IPS-NIHi11 (cell line): ENCODE measurements at places on chromosomes 1 and 21.

DNA sequence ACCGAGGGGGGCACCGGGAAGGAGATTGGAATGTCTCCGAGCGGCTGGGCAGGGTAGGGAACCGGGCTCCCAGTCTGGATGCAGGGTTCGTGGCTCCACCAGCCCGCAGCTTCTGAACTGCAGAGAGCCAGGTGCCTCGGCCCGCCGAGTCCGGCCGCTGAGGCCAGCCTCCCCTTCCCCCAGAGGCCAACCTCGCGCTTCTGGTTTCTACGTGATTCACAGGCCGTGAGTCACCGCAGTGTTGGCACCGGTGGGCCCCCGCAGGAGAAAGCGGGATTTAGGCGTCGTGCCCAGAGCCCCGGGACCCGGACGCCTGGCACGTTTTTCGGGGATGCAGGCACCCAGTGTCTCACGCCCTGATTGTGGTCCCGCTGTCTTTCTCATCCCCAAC, 458 bp downstream of the CRABP2 start:
- DNase-seq = no peak

DNA sequence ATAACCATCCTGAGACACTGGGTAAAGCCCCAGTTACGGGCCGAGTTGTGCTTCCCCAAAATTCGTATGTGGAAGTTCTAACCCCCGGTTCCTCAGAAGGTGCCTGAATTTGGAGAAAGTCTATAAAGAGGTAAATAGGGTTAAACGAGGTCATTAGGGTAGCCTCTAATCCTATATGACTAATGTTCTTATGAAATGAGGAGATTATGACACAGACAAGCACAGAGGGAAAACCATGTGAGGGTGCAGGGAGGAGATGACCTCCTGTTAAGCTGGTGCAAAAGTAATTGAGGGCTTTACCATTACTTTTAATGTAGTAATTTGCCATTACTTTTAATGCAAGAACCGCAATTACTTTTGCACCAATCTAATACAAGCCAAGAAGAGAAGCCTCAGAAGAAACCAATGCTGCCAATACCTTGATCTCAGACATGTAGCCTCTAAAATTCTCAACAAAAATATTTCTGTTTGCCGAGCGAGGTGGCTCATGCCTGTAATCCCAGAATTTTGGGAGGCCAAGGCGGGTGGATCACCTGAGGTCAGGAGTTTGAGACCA, 260.8 kb downstream of the GPATCH2 start:
- DNase-seq = no peak

DNA sequence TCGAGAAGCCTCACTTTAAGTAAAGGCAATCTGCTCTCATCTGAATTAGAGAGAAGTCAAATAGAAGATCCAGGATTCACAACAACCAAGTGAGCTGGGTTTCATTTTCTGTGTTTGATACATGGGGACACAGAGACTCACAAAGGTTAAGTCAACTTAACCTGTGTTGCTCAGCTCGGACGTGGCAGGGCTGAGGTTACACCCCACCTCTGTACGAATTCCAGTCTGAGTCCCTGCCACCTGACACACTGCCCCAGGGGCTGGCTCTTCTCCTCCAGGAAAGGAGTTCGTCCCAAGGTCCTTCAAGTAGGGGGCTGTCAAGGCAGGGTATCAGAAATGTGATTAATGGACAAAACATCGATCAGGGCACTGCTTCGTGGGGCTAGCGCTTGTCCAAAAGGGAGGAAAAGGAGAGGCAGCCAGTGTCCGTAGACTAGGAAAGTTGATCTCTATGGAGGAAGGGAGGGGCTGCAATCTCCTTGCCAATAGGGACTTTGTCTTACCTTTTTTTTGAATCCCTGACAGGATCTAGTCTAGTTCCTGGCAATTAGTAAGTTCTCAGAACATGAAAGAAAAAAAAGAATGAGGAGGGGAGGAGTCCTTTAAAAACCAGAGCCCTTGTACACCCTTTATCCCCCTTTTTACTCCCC, 116.4 kb downstream of the CNIH3 start:
- no peak for DNase-seq

DNA sequence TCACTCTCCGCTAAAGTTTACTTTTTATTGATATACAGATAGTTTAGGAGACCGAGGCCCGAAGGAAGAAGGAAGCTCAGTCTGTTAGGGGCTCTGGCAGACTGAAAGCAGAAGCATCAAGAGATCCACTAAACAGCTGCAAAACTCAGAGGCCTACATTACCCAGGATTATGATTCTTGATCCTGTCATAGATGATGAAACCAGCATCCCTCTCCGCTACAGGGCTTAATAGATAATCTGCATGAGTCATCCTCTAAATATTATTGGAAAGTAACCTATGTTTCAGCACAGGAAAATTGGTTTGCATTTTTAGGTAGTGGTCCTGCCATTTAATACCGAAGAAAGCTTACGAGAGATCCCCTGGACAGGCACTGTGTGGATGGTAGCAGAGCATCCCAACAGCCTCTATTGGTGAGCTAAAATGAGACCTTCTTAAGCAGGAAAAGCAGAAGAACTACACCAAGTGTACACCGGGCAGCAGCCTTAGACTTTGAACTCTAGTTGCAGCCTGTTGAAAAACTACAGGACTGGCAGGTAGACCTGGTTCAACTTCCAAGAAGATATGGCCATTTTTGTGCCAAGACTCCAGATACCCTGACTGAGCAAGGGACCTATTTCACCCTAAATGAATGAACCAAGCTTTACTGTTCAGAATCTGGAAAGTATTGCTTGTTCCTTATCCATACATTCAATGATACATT, 6.8 kb downstream of the CASQ2 start:
- DNase-seq = no peak

GRCh38 chr1:46413596-46413985, 19.5 kb downstream of the FAAH start:
- DNase-seq = peak; percentile 76

DNA sequence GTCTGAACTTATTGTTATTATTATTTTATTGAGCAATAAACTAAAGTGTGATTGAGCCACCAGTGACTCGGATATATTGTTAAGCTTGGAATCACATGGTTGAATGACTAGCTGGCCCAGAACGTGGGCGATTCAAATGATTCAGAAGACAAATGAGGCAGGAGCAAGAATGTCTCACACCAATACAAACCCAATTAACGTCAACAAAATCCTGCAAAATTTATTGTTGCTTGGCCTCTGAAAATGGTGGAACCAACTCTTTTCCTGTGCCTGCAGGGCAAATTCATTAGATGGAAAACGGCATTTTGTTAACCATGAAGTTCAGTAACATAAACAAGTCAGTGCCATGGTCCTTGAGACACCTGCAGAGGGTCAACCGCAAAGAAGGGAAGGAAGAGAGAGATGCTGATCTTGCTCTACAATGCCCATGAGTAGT, 482.0 kb downstream of the SETD4 start:
- no peak for DNase-seq

DNA sequence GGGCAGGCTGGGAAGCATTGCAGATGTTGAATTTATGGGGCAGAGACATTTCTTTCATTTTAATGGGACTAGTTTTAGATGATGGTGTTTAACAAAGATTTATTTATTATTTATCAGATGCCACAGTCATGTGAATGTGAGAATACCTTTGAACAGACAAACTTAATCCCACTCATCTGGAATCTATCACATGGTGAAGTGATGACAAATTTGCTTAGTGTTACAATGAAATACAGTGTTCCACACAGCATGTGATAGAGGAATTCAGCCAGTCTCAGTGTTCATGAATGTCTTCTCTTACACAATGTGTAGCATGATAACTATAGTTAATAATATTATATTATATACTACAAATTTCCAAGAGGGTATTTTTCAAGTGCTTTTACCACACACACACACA, 1361.7 kb upstream of the B3GALT2 start:
- DNase-seq = no peak

DNA sequence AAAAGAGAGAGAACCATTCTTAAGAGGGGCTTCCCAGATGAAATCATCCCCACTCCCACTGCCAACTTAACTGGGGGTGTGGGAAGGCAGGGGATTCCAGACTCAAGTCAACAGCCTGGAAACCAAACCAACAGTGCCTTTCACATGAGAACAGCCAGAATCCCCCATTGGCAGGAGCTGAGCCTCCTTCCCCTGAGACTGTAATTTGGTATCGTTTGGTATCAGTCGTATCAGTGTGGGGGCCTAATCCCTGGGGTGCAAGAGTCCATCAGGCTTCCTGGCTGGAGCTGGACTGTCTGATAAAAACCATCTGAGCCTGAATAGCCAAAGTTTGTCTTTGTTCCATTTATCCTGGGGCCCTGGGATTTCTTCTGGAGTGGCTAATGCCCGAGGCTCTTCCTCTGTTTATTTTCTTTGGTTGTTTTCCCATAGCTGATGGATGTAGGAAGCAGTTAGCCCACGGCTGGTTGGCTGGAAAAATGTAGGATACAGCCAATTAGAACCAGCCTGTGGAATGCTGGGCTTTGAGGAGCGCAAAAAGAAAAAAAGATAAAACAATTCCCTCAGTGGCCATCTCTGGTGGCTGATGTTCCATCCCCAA, 84.6 kb downstream of the LAMC2 start:
- no peak for DNase-seq

DNA sequence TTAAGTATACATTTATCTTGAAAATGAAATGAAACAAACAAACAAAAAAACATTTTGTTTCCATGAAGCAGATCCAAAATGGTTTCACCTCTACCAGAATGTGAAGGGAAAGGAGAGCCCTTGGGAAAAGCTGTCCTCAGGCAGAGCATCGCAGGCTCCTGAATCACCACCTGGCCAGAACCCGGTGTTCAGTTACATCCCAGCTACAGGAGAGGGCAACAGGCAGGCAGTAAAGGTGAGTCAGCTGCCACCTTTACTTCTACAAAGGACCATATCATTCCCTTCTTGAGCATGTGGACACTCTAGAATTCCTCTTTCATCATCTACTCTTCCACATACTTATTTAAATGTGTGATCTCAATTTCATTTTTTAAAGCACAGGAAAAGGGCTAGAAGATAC, 151.2 kb downstream of the PIGK start:
- DNase-seq = peak; percentile 17

DNA sequence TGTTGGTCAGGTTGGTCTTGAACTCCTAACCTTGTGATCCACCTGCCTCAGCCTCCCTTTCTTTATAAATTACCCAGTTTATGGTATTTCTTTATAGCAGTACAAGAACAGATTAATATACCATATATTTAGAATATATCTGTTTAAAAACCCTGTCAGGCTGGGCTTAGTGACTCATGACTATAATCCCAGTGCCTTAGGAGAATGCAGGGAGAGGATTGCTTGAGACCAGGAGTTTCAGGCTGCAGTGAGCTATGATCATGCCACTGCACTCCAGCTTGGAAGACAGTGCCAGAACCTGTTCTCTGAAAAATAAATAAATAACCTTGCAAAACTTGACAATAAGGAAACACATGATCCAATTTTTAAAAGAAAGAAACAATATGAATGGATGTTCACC, 43.9 kb downstream of the ZNF684 start:
- DNase-seq = no peak

- DNase-seq = no peak
Observed at GRCh38 chr1:173856903-173857302, 10.9 kb downstream of the GAS5 start.

DNA sequence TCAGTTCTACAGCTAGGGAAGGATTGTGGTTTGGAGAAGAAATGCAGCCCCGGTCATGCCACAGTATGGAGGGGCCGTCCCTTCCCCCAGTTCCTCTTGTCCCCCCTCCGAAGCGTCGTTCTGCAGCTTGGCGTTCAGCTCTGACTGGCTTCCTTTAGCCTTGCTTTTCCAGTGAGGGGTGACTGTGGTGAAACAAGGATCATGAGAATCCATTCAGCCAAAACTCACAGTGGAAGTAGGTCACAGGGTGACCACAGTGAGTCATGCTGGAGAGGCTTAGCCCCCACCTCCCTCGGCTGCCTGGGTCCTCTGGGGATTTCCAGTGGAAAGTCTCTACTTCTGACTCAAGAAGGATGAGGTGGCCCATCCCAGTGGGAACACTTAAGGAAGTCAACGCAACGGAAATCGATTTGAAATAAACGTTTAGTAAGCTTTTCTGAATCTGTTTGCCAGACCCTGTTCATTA, 37.3 kb upstream of the COL6A2 start:
- no peak for DNase-seq

- DNase-seq = no peak
Observed at GRCh38 chr1:62781841-62782543, 1.9 kb upstream of the ATG4C start.

GRCh38 chr1:218462116-218462515, 117.0 kb downstream of the TGFB2 start:
- DNase-seq = no peak
